ENCODE measurements at places on chromosomes 2 and 18. TPM values are rescaled to one million over a fixed set of nuclear protein-coding genes. Genes with fewer than 3 reads are reported as not detected.

GRCh38 chr2:197276156-197276555 is 34.4 kb downstream of the ANKRD44 start:
- DNase-seq, result no peak

DNA sequence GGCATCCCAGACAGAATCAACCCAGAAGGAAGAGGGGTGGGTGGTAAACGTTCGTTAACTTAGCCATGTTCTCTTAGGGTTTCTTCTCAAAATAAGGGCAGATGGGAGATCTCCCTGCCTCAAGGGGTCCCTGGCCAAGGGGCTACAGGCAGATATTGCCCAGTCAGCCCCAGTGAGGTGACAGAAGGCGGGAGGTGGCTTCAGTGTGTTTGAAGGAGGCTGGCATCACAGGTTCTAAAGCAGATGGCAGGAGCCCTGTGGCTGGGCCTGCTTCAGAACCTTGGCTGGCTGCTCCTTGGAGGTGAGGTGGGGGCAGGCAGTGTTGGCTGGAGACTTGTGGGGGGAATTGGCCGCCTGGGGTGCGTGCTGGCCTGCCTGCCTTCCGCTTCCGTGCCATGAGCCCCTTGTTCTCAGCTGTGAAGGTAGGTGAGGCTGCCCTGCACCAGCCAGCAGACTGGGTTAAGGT is 23.5 kb downstream of the HPCAL1 start:
- no peak for DNase-seq

- DNase-seq, result no peak
Observed at GRCh38 chr2:29610569-29610968, 310.8 kb downstream of the ALK start.

- DNase-seq, result no peak
Observed at GRCh38 chr2:181646415-181646987, 10.4 kb downstream of the CERKL start.

DNA sequence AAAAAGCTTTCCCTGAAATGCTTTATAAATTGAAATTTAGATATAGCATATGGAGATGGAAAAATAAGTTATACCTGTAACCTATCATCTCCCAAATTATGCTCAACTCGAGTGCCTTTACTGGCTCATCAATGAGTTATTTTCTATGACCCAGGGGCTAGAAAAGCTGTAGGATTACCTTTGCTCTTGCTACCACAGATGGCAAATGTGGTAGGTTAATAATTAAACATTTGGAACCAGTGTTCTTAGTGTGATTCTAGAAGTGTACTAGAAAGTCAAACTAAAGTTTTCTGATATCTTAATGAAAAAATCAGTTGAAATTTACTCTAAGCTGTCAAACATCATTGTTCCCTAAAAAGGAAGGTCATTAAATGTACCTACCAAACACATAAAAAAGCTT is 22.5 kb downstream of the ALS2 start:
- no peak for DNase-seq

The OSBPL6 gene
- total RNA-seq, result 2.7 TPM

- no peak for DNase-seq
Observed at GRCh38 chr2:192735447-192735846, 540.7 kb upstream of the TMEFF2 start.

DNA sequence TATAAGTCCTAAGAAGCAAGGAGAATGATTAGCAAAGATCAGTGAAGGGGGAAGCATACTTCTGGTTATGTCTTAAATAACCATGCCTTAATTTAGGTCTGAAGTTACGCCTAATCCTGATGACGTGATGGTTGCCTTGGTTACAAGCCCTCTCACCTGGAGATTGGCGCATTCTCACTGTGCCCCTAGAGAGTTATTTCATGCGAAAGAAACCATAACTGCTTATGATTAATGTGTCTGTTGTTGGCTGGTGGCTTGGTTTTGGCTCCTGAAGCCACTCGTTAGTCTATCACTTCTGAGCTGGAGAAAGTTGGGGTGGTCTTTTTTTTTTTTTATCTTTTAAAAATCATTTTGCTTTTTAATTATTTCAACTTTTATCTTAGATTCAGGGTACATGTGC is 47.0 kb downstream of the TNFRSF11A start:
- DNase-seq, result no peak

The OTOS gene
- total RNA-seq, result not detected

All from esophagus muscularis mucosa (tissue), 4 donors.